Thymus (tissue), 14 donors: ENCODE measurements at places on chromosomes 4 and X. TPM values are rescaled to one million over a fixed set of nuclear protein-coding genes. Genes with fewer than 3 reads are reported as not detected.

The RAB9B gene
- 1.3 TPM for polyA plus RNA-seq

The ATP2B3 gene
- 0.02 TPM for polyA plus RNA-seq

The ZNF732 gene
- 0.09 TPM for polyA plus RNA-seq

The PRDM5 gene
- polyA plus RNA-seq: 1.8 TPM

The CCSER1 gene
- polyA plus RNA-seq: 2.0 TPM

The RBMX gene
- polyA plus RNA-seq: 131 TPM

The SCML2 gene
- polyA plus RNA-seq: 3.4 TPM

The SOWAHD gene
- 1.6 TPM for polyA plus RNA-seq

The FRG2 gene
- not detected for polyA plus RNA-seq

The FRAS1 gene
- 1.0 TPM for polyA plus RNA-seq

The TRPC5OS gene
- 0.05 TPM for polyA plus RNA-seq

The VSIG4 gene
- polyA plus RNA-seq: 23.3 TPM

The ARHGAP4 gene
- polyA plus RNA-seq: 481 TPM
